ENCODE measurements at places on chromosomes 7 and 10.

DNA sequence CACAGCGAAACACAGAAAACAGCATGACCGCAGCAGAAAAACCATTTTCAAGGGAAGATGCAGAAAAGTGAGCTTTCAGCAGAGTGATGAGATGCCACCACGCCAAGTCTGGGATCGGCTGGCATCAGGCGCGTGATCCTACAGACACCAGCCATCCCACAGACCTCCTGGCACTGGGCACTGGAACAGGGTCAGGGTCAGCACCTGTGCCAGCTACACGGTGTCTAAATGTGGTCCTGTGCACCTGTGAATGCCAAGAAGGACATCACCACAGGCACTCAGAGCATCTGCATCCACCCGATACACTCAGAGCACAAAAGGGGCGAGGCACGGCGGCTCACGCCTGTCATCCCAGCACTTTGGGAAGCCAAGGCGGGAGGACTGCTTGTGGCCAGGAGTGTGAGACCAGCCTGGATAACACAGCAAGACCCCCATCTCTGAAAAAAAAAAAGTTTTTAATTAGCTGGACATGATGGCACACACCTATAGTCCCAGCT, 31.5 kb downstream of the STK32C start:
- DNase-seq: no peak

DNA sequence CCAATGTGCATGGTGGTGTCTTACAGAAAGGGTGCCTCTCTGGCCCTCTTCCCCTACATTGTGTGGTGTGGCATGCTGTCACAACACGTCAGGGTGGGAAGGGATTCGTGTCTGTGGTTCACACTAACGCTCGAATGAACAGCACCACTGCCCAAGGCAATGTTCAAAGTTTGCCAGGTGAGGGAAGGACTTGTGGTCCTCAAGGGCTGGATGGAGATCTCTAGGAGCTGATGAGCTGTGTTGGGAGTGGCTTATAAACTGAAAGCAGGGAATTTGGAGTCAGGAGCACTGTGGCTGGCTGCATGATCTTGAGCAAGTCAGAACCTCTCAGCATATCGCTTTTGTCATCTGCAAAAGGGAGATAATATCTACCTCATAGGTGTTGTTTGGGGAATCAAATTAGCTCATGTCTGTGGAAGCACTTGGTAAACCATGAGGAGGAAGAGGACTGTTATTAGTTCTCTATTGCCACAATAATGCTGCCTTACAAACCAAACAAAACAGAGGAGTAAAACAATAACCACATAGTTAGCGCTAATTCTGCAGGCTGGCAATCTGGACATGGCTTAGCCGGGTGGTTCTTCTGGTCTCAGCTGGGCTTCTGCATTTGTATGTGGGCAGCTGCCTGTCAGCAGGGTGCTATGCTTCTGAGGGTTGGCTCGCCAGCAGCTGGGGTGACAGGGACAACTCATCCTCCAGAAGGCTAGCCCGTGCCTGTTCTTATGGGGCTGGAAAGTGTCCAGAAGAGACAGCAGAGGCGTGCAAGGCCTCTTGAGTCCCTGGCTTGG, 22.9 kb upstream of the C10orf105 start:
- DNase-seq: peak; percentile 70

DNA sequence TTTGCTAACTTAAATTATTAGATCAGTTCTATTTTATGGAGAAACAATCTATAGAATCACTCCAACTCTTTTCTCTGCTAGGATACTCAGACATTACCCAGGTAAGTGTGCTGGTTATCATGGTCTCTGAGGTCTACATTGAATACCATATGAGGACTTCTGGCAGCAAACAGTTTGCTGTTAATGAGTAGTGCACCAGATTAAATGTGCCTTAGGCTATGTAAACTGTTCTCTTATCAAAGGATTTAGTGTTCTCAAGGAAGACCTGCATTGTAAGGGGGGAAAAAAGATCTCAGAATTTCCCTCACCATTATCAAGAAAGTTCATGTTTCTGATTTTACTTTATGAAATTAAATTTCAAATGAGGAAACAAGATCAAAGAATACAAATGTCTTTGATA, 107.5 kb downstream of the ITGB8 start:
- no peak for DNase-seq

DNA sequence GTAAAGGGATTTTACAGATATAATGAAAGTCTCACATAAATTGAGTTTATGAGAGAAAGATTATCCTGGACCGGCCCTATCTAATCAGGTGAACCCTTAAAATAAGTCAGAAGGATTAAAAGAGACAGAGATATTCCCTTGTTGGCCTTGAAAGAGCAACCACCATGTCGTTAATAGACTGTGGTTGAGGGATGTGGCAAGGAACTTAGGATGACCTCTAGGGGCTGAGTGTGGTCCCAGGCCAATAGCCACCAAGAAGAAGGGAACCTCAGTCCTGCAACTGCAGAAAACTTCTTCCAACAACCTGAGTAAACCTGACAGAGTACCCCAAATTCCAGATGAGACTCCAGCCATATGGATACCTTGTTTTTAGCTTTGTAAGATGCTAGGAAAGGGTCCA, 121.5 kb downstream of the POLR1F start:
- DNase-seq: no peak

GRCh38 chr10:34347131-34347530, 468.0 kb downstream of the PARD3 start:
- no peak for DNase-seq

- DNase-seq: no peak
Measured at GRCh38 chr7:81273601-81274397, 354.9 kb upstream of the SEMA3C start.

DNA sequence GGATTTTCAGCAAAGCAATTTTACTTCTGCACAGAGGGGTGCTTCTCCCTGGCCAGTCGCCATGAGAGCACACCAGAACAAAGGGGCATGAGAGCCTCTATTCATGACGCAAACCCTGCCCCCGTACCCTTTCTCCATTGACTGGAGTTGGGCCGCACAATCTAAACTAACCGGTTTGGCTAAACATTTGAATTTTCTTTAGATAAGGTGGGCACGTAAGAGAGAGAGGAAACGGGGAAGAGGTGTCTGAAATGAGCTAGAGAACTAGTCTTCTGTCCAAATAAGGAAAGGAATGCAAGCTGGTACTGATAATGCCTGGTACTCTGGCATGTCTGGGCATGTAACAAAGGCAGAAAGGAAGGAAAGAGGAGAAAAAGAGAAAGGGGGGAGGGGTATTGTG, 13.2 kb upstream of the SCIN start:
- DNase-seq: no peak

GRCh38 chr10:117450940-117451339, 75.7 kb upstream of the PDZD8 start:
- no peak for DNase-seq

- no peak for DNase-seq
Measured at GRCh38 chr10:33612116-33612515, 277.6 kb upstream of the NRP1 start.

DNA sequence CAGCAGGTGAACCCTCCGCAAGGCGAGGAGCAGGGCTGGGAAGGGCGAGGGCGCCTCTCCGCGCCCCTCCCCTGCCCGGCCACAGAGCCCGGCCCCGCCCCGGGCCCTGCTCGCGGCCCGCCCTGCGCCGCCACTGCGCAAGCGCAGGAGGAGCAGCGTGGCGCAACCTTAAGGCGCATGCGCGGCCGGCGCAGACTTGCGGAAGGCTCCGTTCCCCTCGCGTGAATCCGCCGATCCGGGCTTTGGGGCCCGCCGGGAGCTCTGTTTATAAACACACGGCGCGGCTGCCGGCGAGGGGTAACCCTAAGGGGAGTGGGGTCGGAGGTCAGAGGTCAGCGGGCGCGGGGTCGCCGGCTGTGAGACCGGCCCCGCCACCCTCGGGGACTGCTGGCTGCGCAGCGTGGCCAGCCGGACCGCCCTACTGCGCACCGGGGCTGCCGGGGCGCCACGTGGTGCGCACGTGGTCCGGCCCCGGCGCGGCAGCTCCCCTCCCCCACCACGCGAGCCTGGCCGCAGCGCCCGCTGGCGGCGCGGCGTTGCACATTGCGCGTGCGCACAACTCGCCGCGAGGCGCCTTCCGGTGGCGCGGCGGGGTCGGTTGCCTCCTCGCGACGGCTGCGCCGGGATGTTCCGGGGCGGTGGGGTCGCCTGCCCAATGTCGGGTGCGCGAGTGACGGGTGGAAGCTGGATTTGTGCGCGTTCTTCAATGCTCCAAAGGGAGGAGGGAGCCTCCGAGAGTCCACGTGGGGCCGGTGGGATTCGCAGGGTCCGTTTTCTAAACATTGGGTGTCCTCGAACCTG, 40.2 kb upstream of the FOXK1 start:
- peak; percentile 96 for DNase-seq

DNA sequence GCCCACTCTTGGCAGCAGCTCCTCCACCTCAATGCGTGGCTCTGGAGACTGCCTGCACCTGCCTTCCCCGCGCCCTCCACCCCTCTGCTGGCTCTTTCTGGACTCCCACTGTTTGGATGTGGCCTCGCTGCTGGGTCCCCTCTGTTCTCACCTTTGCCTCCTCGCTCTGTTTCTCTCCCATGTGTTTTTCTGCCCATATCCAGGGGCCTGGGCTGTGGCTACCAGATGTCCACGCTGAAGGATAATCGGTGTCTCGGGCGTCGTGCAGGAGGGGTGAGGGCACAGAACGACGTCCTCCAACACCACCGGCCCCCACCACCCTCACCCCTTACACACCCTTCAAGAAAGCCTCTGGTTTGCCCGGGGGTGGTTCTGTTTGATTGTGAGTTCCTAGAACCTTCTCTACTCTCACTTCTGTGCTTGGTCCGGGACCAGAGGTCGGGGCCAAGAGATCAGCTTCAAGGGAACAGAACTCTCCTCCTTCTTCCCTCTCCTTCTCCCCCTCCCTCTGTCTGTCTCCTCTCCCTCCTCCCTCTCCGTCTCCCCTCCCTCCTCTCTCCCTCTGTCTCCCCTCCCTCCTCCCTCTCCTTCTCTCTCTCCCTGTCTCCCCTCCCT, 31.7 kb downstream of the AP5Z1 start:
- DNase-seq: no peak

DNA sequence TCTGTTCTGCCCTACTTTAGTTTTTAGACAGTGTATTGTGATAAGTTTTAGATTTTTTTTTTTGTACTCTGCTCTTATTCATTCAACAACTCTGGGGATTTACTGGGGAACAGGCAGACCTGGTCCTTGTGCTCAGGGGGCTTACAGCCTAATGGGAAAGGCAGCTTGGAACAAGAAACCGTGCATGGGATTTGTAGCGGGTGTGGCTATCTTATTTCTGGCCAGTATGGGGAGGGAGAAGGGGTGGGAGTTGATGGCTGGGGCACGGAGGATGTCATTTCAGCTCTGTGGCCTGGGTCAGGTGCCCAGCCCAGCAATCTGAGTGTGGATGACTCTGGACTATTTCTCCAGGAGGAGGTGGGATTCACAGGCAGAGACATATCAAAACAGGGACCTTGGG, 47.0 kb downstream of the GRK5 start:
- DNase-seq: no peak

DNA sequence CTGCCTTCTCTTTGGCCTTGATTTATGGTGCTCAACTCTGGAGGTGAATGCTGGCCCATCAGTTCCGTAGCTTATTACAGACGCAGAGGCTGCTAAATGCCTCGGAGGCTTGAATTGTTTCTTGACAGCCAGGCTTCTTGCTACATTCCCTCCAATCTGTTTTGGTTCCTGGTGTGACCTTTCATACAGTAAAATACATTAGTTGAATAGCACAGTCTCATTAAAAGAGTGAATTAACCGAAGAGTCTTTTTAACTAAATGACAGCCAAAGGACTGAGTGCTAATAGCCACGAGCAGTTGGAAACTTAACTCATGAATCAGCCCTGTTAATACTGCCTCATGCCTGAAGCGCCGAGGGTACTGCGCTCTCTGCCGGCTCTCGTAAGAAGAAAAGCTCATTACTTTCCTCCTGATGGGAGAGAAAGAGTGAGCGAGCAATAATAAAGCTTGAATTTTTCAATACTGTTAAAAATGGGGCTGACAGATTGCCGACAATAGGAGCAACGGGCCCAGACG, 236.4 kb upstream of the GPR26 start:
- no peak for DNase-seq

GRCh38 chr7:122303531-122304318, 825 bp downstream of the FEZF1 start:
- DNase-seq: no peak

- DNase-seq: no peak
Measured at GRCh38 chr10:64086083-64086767, 565.0 kb downstream of the REEP3 start.

- no peak for DNase-seq
Measured at GRCh38 chr7:12119620-12120303, 91.3 kb upstream of the TMEM106B start.

- DNase-seq: no peak
Measured at GRCh38 chr7:134954197-134955082, 31.9 kb upstream of the AGBL3 start.

DNA sequence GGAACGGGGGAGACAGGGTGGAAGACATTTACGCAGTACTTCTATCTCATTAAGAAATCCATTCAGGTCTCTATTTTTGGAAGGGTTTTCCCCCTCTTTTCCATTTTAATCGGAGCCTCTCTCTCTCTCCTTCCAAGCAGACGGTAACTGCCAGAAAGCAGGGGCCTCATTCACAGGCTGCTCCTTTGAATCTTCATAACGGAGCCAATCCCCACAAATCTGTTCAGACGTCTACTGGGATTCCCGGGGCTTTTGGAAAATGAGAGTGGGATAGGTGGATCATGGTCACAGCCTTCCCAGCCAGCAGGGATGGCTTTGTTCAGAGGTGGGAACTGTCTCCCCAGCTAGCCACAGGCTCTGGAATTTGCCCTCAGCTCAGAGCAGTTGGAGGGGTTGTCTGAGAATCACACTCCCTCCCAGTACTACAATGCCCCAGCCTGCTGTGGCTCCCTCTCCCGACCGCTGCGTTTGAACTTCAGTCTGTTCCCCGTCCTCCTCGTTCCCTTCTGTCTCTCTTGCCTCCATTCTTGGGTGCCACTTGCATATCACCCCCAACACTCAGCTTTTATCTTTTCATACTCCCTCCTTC, 413.6 kb downstream of the PLXNA4 start:
- DNase-seq: no peak

DNA sequence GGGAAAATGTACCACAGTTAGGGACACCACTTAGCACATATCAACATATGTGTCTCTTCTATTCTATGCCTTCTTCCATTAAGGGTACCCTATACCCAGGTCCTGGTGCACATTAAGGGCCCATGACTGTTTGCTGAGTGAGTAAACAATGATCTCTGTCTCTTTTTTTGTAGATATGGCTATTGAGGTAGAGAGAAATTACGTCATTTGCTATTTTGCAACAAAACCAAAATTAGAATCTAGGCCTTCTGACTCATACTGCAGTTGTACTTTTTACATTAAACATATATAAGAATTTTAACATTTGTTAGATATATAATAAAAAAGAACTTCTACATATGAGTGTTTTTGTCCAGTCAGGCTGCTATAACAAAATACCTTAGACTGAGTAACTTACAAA, 683.2 kb upstream of the LRRN3 start:
- no peak for DNase-seq

DNA sequence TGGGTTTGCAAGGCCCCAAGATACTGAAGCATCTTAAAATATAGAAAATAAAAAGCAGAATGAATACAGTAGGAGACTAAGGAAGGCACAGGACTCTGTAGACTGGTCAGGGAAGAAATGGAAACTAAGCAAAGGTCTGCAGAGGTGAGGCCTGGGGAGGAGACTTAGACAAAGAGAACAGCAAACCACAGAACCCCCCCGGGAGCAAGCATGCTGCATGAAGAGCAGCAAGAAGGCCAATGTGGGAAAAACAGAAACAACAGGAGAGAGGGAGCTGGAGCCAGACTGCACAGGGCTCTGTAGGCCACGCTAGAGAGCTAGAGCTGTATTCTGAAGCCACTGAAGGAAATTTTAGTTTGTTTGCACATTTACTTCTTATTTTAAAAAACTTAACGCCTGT, 45.7 kb upstream of the ARID5B start:
- DNase-seq: no peak

GRCh38 chr10:97190450-97190849, 4.7 kb upstream of the SLIT1 start:
- no peak for DNase-seq

GRCh38 chr7:22123139-22123538, 177.4 kb upstream of the CDCA7L start:
- DNase-seq: peak; percentile 29
